ENCODE measurements at places on chromosomes 2 and 18.

GRCh38 chr2:222142027-222142426 is 156.8 kb downstream of the PAX3 start:
- DNase-seq: no peak

DNA sequence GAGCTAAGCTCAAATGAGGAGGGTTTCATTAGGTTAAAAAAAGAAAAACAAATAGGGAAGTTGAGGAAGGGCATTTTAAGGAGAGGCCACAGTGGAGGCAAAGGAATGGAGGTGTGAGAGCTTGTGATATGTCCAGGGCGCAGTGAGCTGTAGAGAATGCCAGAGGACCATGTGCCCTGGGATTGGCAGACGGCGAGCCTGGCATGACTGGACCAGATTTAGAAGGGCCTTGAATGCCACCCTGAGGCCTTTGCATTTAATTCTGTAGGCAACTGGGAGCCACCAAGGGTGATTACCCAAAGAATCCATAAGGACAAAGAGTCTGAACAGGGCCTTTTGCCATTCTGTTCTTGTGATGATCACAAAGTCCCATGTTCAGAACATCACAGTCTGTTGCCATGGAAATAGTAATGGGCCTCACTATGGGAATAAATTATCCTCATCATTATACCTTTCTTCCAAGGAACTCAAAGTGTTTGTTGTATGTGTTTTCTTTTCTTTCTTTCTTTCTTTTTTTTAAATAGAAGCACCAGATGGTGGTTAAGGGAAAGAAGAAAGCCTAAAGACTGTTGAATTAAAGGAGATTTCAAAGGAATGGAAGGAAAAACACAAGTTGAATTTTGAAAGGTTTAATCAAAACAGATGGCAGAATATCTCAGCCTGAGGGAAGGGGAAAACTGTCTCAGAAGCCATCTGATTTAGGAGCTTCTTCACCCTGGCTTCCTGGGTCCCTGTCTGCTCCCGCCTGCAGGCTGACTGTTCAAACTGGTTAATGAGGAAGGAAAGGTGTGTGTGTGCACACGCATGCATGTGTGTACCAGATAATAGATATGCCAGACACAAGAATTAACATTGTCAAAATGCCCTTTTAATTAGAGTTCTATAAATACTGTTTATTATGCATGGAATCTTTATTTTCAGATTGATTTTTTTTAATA is 31.6 kb upstream of the NCOA1 start:
- DNase-seq: no peak

DNA sequence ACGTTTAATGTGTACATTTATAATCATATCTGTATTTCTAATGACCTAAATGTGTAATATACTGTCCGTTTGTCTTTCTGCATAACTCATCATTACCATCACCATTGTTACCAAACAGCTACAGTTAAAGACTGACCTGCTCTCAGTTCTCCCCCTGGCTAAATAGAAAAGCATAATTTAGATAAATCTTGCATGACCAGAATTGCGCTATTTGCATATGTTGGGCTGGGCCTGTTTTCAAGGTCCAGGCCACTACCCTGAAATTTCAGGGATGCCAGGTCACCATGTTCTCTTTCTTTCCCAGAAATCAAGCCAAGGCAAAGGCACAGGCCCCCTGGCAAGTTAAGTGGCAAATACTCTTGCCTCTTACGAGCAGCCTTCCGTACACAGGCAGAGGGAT is 78.4 kb downstream of the MARCHF4 start:
- DNase-seq: no peak

DNA sequence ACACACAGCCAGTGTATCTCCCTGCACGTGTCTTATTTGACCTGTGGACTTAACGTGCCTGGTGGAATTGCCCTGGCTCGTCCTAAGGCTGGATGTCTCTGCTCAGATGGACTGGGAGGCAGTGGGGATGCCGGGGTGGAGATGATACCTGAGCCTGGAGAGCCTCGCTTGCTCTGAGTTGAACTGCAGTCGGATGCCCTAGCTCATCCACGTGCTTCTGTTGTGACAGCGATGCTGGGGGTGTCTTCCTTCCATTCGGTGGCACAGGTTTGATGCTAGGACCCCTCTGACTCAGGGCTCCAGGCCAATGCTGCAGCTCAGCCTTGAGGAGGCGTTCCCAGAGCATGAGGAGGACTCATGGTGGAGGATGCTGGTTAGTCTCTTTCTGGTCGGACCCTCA is 117.6 kb downstream of the SH3RF3 start:
- DNase-seq: no peak

DNA sequence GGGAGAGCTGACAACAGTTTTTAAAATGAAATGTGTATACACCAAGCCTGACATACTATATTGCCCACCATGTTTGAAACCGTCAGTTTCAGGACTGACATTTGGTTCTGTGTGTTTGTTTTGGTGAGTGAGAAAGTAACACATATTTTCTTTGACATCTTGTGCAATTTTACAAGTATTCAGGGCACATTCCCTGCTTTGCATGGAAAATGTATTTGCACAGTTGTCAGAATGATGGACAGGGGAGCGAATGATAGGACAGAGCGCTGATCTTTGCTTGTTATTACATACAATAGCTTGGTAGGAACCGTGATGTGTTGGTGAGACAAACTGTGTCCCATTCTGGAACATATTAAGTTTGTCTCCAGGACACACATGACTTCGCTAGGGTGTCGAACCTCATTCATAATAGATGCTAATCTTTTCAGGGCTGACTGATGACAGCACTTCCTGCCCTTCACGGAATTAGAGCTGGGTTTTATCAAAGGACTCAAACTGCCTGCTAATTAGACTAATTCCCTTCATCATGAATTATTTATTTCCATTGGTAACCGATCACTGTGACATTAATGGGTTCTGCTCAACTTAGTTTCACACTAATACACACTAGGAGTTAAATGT is 158.5 kb downstream of the CDCA7 start:
- no peak for DNase-seq

Measured in stimulated activated CD4-positive, alpha-beta T cell treated with anti-CD3 and anti-CD28 coated beads, Interleukin-4, amount 100 ng/mL, for 48 hours (primary cell).